ENCODE measurements at places on chromosomes 16 and 17.

DNA sequence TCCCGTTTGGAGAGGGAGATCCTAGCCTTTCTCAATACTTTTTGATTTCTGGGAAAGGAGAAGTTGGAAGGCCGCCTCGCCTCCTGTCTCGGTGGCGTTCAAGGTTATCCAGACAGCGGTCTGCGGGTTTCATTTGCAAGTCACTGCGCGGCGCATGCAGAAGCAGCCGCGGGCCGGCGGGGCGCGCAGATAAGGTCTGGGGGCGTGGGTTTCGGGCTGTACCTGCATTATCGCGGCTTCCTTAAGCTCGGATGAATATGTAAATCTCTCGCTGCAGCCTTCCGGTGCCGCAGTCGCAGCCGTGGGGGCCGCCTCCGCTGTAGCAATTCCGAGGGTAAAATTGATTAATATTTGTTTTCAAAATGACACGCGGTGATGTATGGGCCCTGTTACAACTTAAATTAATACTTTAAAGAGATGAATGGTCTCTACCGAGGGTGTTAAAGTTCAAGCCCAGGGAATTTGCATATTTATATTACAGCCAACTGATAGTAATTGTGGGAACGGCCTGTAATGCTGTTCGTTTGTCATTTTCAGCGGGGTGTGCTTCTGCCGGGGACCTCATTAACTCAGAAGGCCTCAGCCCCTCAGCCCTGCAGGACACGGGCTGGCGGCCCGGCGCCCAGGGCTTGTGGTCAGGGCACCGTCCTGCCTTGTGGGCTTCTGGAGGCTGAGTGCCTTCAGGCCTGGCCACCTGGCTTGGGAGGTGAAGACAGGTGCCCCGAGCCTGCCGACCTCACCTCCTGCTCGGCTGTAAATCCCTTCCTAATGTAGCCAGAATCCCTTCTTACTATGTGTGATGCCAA is 99.4 kb downstream of the CYLD start:
- peak; percentile 71 for DNase-seq

DNA sequence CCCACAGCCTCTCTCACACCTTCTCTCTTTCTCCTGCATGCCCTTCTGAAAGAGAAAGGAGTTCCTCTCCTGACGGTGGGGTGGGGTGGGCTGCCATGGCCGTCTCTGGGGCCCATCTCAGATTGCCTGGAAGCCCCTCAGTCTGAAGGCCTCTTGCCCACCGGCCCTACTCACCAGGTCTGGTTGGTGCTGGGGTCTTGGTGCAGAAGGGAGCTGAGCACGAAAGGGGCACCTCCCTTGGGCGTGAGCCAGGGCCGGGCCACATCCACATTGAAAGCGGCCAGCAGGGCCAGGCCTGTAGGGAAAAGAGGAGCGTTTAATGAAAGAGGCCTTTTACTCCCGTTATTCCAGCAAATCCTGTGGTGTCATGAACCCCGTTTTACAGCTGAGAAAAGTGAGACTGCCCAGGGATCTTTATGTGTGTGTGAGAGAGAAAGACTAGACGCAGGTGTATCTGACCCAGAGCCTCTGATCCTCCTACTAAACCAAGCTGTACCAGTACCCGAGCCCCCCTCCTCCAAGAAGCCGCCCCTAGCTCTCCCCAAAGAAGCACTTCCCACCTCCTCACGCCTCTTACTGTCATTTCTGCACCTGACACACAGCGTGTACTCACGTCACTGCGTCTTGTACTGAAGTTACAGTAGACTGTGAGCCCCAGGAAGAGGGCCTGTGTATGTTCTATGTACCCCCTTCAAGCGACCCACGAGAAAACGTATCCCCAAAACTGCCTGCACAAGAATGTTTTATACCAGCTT is 23.4 kb downstream of the ITGAE start:
- no peak for DNase-seq

- DNase-seq = no peak
Observed at GRCh38 chr17:55152236-55152635, 112.5 kb upstream of the HLF start.

GRCh38 chr16:353404-354290 is 1.1 kb upstream of the AXIN1 start:
- DNase-seq = peak; percentile 19

GRCh38 chr17:50918933-50919296 is 52.8 kb upstream of the TOB1 start:
- DNase-seq = no peak

DNA sequence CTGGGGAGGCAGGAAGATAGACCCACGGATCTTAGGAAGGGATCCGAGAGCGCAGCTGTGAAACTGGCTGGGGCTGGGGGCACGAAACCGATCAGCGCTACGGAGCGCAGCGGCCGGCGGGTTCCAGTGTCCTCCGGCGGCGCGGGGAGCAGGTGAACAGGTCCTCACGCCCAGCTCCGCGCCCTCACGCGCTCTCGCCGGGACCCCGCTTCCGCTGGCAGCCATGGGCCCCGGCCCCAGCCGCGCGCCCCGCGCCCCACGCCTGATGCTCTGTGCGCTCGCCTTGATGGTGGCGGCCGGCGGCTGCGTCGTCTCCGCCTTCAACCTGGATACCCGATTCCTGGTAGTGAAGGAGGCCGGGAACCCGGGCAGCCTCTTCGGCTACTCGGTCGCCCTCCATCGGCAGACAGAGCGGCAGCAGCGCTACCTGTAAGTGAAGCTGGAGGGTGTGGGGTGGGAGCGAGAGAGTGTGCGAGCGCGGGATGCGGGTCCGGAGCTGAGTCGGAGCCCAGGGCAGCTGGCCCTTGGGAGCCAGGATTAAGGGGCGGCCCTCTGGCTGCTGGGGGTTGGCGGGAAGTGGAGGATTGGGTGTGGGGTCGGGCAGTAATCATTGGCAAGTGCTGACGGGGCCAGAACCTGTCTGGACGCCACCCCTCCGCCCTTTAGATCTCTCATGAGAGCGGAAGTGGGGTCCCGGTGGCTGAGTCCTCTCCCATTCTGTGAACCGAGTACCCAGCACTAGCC is 479 bp downstream of the ITGA3 start:
- no peak for DNase-seq

DNA sequence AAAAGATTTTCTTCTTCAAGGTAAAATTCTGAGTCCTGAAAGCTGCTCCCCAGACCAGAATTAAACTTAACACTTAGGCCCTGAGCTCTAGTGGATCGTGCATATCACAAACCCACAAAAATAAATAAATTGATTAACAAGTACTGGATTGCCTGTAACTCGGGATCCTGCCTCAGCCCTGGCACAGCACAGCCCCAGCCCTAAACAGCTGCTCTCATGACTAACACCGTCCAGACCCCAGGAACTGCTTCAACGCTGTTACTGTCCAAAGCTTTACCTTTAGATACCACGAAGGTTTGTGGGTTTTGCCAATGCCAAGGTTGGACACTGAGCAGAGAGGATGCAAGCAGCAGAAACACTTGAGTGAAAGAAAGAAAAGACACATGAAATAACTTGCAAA is 172.5 kb downstream of the COPRS start:
- DNase-seq = no peak

DNA sequence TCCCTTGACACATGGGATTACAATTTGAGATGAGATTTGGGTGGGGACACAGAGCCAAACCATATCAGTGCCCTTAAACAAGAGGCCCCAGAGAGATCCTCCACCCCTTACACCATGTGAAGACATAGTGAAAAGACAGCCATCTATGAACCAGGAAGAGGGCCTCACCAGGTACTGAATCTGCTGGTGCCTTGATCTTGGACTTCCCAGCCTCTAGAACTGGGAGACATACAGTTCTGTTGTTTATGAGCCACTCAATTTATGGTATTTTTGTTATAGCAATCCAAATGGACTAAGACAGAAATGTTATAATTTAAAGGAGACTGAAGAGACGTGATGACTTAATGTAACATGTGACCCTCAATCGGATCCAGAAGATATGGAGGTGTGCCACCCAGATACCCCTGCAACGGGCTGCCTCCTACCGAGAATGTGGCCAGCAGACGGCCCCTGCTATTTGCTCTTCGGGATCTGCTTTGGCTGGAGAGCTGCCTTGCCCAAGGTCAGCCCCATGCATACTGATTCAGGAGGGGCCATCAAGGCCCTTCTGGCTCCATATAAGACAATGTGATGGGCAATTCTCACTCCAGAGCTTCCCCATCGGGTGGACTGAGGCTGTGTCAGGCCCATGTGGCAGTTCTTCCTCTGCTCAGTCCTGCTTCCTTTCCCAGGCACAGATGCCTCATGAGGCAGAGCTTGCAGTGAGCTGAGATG is 80.6 kb downstream of the NETO2 start:
- DNase-seq = no peak

DNA sequence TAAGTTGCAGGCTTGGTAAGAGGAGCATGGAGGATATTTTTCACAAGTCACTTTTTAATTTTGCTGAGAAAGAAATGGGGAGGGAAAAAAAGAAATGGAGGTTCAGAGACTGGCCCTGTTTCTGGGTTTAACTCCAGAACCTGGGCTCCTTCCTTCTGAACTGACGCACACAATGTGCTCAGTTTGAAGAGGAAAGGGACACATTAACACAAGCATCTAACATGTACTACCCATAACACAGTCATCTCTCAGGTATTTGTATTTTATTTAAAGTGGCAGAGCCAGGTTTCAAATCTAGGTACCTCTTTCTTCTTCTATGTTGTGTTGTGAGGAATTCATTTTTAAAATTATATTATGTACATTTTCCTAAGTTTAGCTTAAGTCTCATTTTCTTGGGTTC is 5.3 kb upstream of the TMEM100 start:
- DNase-seq = no peak

DNA sequence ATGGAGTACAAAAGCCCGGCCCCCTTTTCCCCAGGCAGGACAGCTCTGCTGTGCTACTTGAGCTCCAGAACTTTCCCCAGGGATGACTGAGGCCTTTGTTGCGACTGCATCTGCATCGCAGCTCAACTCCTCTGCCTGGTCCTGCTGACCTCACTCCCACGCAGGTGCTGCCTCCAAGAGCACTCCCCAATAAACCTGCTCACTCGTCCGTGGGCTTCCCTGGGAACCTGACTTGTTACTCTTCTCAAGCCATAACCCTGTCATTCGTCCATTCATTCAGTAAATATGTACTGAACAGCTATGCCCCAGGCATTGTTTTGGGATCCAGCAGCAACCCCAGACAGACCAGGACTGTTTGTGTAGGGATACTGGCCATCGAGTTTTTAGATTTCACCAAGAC is 11.6 kb upstream of the RMI2 start:
- no peak for DNase-seq

DNA sequence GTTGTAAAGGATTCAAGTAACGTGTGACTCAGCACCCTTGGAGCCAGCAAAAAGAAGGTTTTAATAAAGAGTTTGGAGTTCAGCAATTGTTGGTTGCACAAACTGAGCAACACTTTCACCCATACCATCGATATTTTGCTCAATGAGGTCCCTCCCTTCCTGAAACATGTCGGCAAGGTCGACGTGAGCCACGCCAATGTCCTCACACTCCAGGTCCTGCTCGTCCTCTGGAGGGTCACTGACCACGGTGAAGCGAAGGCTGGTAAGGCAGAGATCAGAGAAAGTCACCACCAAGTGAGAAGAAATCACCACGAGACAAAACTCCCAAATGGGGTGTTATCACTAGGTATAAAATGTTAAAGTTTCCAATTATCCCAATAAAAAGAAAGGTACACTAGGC is 98.3 kb downstream of the RPGRIP1L start:
- no peak for DNase-seq

GRCh38 chr17:9402590-9403199 is 172.9 kb downstream of the STX8 start:
- DNase-seq = no peak

GRCh38 chr17:7294614-7295153 is at the start of gene YBX2:
Gene YBX2 (minus strand): TSS chr17:7294639. CDS start chr17:7294500, 139 bp downstream.
- DNase-seq = peak; percentile 79

GRCh38 chr16:797120-797420 is 3.5 kb downstream of the GNG13 start:
- DNase-seq = peak; percentile 24

- DNase-seq = no peak
Observed at GRCh38 chr16:54444851-54445458, 158.4 kb upstream of the IRX3 start.

- DNase-seq = no peak
Observed at GRCh38 chr16:85521552-85522307, 91.4 kb upstream of the GSE1 start.

GRCh38 chr16:75248142-75248535 is 3.3 kb downstream of the BCAR1 start:
- no peak for DNase-seq

DNA sequence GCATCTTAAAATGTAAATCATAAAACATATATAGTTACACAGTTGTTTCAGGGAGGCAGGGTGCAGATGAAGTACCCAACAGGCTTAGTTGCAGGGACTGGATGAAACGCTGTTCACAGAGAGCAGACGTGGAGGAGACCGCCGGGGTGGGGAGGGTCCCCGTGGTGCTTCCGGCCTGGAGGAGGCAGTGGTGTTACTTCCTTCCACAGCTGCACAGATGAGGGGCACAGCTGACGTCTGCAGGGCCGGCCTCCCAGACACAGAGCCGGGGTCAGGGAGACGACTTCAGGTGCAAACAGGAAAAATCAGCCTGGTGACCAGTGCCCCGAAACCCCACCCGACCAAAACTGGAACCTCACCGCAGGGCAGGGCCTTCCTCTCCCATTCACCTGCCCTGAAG is 17.1 kb downstream of the SPIRE2 start:
- no peak for DNase-seq

GRCh38 chr16:81517150-81517499 is 72.5 kb downstream of the CMIP start:
- no peak for DNase-seq

GRCh38 chr17:67046398-67046797 is 2.0 kb downstream of the CACNG1 start:
- no peak for DNase-seq

GRCh38 chr17:69913216-69913615 is 161.8 kb upstream of the KCNJ16 start:
- DNase-seq = no peak

- DNase-seq = no peak
Observed at GRCh38 chr17:917941-918740, 61.4 kb downstream of the NXN start.

DNA sequence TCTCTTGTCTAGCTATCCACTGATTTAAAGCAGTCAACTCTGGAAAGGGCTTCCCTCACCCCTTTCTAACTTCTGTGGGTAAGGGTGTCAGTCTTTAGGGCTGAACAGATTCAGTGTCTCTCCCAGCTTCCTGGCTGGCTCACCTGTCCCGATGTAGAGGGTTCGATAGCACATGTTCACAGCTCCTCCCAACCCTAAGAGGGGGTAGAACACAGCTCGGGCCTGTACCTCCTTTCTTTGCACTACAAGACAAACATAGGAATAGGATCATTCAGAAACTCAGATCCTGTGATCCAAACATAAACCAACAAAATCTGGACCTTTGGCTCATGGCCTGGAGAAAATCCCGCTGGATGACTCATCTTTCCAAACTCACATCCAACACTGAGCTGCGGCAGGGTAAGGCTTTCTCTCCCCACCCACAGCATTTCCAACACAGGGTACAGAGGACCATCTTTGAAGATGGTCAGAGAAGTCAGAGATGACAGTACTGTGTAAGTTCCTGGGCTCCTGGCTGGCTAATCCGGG is 5.8 kb upstream of the DHRS13 start:
- DNase-seq = no peak

GRCh38 chr17:82300707-82301270 is 16.6 kb downstream of the CD7 start:
- peak; percentile 9 for DNase-seq

- DNase-seq = no peak
Observed at GRCh38 chr17:1906662-1907101, 76.9 kb downstream of the RPA1 start.

All from hematopoietic multipotent progenitor cell treated with erythropoietin and hydrocortisone succinate and interleukin-3 and kit ligand, for 17 days (in vitro differentiated cells).